Activated T-helper 1 cell treated with anti-CD3 and anti-CD28 coated beads, Interleukin-12 subunit alpha, Interleukin-12 subunit beta, Interleukin-2, Interleukin-4 antibody, amounts not matched to agents 30 ng/mL and 10 ng/mL and 1 ng/mL, durations not matched to agents 14 hours and 24 hours and 36 hours (primary cell): ENCODE measurements at places on chromosomes 2 and 18.
A peak's percentile ranks its signal among the peaks of the same experiment; 100 is the strongest.

- peak; percentile 38 for DNase-seq
These were observed 15.4 kb downstream of the IL1B start for GRCh38 chr2:112821142-112821541.

- DNase-seq: no peak
These were observed 45.2 kb upstream of the CTIF start for GRCh38 chr18:48493434-48494230.

DNA sequence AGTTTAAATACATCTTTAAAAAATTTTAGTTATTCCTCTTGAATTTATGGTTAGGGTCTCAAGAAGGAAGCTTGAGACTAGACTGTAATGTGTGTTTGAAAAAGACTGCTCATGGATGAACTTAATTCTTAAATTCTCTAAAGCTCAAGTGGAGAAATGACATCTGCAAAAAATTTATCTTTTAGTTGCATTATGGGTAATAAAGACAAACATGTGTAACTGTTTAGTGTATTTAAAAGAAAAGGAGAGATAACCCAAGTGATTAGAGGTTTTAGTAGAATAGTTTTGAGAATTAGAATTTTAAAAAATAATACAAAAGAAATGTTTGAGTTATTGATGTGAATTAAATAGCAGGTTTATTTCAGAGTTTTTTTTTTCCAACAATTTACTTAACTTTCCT lies 36.7 kb downstream of the GALNT1 start:
- no peak for DNase-seq

DNA sequence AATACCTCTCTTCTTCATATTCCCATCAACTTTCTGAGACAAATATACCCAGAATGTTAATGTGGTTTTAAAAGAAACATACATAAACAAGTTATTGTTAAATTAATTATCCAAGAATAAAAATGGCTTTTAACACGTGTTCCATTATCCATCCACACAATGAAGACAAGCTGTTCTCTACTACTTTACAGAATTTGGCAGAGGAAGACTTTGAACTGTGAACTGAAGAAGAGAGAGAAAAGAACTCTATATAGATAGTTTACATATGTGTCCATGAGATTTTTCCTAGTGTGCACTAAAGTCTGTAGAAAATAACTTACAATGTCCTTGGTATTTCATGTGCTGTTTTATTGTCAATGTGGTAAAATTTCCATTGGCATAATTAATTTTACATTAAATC lies 207.0 kb upstream of the COL3A1 start:
- no peak for DNase-seq

DNA sequence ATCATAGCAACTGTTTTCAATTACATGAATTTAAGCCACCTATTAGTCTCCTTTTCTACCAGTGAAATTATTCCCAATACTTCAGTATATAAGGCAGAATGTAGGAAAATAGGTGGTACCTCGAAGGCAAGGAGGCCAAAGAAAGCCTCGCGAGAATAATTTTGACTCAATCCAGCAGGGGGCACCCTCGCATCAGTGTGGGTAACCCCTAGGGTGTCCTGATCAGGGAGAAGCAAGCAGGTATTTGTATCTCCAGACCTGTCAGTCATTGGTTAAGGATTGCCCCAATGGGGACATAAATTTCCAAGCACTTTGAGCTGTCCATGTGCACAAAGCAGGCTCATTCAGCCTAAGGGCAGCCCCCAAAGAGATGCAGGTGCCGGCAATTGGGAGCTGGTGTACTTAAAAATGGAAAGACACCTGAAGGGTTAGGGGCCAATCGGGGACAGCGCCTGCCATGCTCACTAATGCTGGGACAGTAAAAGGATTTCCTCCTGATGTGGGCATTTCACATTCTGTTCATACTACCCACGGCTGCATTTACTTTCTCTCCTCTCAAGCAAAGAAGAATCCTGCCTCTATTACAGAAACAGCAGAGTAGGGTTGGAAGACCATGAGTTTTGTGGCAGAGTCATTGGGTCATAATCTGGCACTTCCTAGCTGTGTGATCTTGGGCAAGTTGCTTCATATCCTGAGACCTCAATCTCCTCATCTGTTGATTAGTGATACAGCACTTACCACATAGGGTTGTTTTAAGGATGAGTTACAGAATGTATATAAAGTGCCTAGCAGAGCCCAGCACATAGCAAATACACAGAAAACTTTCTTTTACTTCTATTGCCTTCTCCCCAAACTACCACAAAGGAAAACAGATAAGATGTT lies 136.1 kb downstream of the ICOS start:
- peak; percentile 44 for DNase-seq

GRCh38 chr18:70292628-70293027 lies 3.8 kb downstream of the SOCS6 start:
- DNase-seq: no peak

DNA sequence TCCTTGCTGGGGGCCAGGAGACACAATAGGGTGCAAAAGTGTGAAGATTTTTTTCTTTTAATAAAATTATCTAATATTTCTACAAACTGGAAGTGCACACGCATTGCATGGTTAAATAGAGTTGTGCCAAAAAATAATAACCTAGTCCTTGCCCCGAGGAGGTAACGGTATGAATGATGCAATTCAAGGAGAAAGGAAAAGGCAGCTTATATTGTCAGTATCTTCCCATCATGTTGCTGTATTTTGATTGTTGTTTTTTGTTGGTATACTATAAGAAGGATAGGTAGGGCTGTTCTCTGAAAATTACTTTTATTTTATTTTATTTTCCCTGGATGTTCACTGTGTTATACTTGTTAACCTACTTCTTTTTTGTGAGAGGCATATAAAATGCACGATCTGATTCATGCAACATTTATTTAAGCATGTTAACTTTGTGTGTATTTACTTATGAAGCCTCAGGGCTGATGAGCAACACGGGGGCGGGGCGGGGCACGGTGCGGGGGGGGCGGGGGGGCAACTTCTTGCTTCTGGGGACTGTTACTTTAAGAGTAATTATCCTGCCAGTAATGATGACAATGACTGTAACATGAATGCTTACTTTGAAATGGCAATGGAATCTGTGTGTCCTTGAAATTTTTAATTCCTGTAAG lies 118.6 kb downstream of the AQP4 start:
- no peak for DNase-seq

- no peak for DNase-seq
These were observed 2.1 kb downstream of the ANKMY1 start for GRCh38 chr2:240555541-240556250.

GRCh38 chr2:232376713-232377112 lies 1.8 kb upstream of the ALPP start:
- no peak for DNase-seq

GRCh38 chr2:67694445-67694844 lies 297.3 kb downstream of the ETAA1 start:
- no peak for DNase-seq

DNA sequence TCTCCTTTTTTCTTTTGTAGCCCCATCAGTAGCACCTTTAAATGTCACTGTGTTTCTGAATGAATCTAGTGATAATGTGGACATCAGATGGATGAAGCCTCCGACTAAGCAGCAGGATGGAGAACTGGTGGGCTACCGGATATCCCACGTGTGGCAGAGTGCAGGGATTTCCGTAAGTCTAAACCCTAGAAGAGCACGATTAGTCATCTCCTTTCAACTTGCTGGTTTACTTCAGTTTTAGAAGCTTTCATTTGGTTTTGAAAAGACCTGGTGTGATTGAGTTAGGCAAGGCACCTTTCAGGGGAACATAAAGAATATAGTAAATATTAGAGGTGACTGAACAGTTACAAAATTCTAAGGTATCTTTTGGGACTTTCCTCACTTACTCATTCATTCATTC lies 72.2 kb upstream of the TMEM87B start:
- no peak for DNase-seq

DNA sequence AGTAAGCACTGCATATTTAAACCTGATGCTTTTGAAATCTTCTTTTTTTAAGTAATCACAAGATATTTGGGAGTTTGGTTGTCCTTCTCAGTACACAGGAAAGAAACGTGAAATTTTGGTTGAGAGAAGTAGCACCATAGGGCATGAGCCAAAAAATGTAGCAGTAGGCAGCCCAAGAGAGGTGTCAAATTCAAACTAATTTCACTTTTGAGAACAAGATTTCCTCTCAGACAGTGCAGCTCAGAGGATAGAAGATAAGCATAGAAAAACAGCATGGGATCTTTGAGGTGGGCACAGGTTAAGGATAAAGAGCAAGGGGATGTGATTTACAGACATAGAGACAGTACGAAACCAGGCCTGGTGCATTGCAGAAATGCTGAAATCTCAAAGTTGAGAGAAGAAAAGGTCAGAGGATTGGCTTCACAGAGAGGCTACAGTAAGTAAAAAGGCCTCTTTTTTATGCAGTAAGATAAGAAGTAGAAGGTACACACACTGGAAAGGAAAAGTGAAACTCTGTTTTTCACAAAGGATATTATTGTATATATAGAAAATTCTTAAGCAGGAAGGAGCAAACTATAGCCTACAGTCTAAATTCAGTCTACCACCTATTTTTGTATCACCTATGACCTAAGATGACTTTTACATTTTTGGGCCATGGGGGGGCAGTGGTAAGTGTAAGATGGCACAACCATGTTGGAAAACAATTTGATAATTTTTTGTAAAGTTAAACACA lies 89.8 kb downstream of the PKP4 start:
- DNase-seq: no peak

- no peak for DNase-seq
These were observed 48.1 kb downstream of the MAIP1 start for GRCh38 chr2:200003444-200003843.

DNA sequence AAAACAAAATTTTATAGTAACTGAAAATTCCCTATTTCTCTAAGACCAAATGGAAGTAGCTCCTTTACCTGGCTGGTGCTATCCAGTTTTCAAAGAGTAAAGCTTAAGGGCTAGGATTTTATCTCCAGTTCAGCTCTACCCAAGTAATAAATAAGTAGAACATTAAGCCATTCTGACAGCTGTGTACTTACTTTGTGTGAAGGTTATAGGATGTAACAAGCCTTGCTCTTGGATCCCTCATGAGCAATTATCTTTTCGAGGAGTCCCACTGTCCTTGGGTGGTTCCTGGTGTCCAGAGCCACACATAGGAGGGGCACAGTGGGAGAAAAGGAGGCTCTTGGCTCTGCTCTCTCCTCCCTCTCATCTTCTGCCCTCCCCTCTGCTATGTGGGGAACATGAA lies 45.5 kb downstream of the KIF5C start:
- DNase-seq: no peak

- DNase-seq: no peak
These were observed 146.4 kb downstream of the RIF1 start for GRCh38 chr2:151556121-151556520.

GRCh38 chr2:147709655-147710054 lies 135.2 kb upstream of the ACVR2A start:
- DNase-seq: no peak

DNA sequence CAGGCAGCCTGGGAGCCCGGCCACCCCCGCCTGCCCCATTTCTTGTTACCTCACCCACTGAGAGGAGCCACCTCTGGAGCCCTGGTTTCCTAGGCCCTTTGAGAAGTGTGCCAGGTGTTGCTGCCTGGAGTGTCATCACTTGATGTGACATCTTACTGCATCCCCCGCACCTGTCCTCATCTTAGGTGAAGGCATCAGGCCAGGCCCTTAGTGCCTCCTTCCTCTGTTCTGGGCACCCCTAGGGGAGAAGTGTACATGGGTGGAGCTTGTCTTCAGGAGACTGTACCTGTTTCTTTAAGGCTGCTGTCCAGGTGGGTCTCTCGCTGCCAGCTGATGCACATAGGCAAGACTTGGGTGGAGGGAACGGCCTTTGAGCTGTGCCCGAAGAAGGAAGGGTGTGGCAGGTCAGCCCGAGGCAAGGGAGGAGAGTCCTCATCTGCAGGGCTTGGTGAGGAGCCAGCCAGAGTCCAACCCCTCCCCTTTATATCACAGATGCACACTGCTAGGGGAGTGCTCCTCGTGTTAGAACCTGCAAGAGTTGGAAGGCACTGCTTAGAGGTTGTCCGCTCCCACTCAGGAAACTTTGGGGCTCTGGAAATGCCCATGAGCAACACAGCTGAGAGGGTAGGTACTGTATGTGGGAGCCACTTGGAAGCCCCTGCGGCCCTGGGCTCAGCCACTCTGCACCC lies 45.9 kb downstream of the NCK2 start:
- DNase-seq: no peak

- DNase-seq: no peak
These were observed 823 bp downstream of the PARD3B start for GRCh38 chr2:204545861-204546735.

DNA sequence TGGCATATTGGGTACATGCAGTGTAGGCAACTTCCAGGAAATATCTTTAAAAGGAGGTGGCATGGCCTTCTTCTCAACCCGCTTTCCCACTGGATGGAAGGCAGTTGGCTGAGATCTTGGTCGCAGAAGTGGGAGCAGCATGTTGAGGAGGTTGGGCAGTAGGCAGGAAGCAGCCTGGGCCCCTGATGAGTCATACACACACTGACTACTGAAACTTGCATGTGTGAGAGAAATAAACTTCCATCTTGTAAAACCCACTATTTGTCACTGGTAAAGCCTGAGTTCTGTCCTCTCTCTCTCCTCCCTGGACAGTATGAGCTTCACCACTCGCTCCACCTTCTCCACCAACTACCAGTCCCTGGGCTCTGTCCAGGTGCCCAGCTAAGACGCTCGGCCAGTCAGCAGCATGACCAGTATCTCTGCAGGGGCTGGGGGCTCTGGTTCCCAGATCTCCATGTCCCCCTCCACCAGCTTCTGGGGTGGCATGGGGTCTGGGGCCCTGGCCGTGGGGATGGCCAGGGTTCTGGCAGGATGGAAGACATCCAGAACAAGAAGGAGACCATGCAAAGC lies 233.8 kb upstream of the SPRED2 start:
- no peak for DNase-seq
